ENCODE measurements at places on chromosomes 3 and 15.

DNA sequence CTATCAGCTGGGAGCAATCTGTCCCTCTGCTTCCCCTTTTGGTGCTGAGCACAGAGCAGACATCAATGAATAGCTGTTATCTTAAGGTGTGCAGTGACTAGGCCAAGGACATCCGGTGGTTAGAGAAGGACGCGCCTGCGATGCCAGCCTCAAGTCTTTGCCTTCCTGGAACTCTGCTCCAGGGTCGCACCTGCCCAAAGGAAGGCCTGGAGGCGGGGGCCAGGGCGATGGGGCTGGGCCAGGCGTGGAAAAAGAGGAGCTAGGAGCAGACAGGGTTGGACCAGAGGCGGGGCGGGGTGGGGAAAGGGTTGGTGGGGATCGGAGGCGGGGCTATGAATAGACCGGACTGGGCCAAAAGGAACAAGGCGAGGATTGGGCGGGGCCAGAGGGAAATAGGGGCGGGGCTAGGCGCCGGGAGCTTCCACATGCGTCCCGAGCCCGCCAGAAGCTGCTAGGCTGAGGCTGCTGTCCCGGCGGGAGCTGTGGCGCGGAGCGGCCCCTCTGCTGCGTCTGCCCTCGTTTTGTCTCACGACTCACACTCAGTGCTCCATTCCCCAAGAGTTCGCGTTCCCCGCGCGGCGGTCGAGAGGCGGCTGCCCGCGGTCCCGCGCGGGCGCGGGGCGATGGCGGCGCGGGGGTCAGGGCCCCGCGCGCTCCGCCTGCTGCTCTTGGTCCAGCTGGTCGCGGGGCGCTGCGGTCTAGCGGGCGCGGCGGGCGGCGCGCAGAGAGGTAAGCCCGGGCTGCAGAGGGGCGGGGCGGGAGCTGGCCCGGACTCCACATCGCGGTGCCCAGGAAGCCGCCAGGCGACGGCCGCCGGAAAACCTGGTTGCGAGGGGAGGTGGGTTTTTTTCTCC lies at the start of gene CHRNA5:
Gene CHRNA5, plus strand, starts transcription at position 424 of the 854 bp plus-strand sequence. Its CDS starts 200 bp downstream, at position 624.
- peak; percentile 98 for DNase-seq

DNA sequence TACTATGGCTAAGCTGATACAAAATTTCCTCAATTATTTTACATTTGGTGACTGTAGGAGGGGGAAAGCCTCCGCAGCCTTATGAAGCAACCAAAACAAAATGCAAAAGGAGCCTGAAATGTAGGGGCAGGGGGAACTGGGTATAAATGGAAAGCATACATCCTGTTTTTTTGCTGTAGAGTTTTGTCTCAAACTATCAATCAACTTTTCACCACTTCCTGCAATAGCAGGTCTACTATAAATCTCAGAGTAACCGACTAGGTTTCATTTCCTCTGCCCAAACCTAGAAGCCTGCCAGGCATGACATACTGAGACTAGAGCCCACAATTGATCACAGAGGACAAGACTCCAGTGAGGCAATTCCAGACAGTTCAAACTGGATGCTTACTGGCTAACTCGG lies 91.3 kb downstream of the SHQ1 start:
- no peak for DNase-seq

GRCh38 chr3:46870651-46871050 lies 6.9 kb upstream of the PTH1R start:
- no peak for DNase-seq

DNA sequence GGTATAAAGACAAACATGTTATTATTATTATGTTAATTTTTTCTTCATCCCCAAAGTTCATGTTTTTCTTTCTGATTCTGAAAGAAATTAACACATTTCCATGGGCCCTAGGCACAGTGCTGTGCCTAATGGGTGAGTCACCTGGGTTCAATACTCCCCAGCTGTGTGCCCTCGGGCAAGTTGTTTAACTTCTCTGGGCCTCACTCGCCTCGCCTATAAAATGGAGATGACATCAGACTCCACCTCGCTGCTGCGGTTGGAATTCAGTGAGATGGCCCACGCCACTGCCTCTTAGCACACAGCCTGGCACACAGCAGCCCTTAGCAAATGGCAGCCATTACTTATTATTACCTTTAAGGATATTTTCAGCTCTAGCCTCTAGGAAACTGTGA lies 22.6 kb downstream of the DNASE1L3 start:
- no peak for DNase-seq

DNA sequence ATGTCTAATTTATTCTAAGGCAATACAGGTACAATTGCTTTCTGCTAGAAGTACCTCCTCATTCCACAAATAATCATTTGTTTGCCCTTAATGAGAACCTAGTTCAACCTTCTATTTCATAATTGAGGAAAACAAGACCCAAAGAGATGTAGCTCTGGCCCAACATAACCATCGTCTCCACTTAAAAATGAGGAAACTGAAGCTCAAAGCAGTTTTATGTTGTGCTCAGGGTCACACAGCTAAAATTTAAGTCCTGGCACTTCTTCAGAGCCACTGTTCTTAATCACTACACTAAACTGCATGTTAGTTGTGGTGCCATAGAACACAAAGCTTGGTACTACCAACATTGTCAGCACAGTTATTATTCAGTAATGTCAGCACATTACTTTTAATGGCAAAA lies 108.0 kb downstream of the SERPINI1 start:
- no peak for DNase-seq

DNA sequence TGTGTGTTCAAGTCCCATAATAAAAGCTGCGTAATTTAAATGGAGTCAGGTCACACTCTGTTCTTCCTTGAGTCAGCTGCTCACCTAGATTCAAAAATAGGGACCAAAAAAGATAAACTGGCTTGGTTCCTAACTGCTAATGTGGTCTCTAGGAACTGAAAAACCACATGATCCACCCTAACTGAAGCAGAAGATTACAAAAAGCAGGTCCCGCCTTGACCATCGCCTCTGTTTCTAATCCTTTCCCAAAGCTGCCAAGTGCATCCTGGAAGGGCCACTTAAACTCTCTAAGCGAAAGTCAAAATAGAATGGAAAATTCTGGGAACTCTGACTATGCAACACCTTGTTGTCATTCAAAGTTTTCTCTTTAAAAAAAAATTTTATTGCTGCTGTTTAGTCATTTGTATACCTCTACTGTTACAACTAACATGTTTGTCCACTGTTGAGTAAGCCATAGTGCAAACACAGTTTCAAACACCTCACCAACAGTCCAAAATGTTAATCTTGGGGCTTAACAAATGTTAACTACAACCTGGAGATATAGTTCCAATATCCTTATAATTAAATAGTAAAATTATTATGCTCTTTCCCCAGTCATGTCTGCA lies 88.9 kb upstream of the THBS1 start:
- no peak for DNase-seq

GRCh38 chr3:102163039-102163817 lies 271.6 kb upstream of the ZPLD1 start:
- DNase-seq, result no peak

- DNase-seq, result peak; percentile 60
Measured at GRCh38 chr3:23840521-23840920, 34.8 kb downstream of the UBE2E1 start.

GRCh38 chr3:192545333-192545732 lies 182.0 kb downstream of the FGF12 start:
- DNase-seq, result no peak

GRCh38 chr15:94404733-94405283 lies 173.4 kb downstream of the MCTP2 start:
- no peak for DNase-seq

GRCh38 chr3:42844815-42845214 lies 30.9 kb downstream of the CYP8B1 start:
- DNase-seq, result no peak

DNA sequence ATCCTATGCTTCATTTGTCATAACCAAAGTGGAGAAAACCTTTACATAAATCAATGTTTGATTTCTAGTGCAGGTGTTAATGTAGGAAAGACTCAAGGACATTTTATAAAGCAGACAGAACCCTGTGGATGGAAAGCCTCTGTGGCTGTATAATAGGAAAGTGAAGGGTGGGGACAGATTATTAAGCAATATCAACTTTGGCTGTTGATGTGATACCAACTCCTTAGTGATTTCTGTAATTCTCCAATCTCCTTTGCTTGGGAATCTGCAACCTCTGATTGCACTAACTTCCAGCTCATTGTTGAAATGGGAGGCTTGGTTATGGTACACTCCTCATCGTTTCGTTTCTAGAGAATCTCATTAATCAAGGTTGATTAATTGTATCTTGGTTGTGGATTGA lies 29.3 kb upstream of the ADGRG7 start:
- DNase-seq, result no peak

- DNase-seq, result peak; percentile 76
Measured at GRCh38 chr15:40847223-40847961, 3.5 kb downstream of the SPINT1 start.

GRCh38 chr3:17830788-17831187 lies 88.4 kb upstream of the TBC1D5 start:
- DNase-seq, result no peak

- DNase-seq, result no peak
Measured at GRCh38 chr3:22399566-22399965, 648.6 kb upstream of the ZNF385D start.

GRCh38 chr15:70235347-70235746 lies 137.6 kb upstream of the TLE3 start:
- DNase-seq, result no peak

DNA sequence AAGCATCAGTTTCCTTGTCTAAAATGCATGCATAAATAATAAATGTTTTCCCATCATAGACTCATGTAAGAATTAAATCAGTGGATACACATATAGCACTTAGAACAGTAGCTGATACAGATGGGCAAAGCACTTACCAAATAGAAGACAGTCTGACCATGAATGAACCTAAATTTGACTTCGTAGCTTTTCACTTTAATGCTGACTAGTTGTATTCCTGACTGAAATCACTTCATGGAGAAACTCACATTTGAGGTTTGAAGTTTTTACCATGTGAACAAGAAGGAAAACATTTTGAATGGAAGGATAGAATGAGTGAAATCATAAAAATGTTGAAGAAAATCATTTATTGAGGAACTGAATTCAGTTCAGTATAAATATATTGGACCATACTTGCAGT lies 68.8 kb upstream of the TMCO5A start:
- DNase-seq, result no peak

GRCh38 chr3:132710311-132710710 lies 11.9 kb downstream of the NPHP3 start:
- no peak for DNase-seq

- no peak for DNase-seq
Measured at GRCh38 chr3:177561769-177562392, 364.6 kb upstream of the TBL1XR1 start.

DNA sequence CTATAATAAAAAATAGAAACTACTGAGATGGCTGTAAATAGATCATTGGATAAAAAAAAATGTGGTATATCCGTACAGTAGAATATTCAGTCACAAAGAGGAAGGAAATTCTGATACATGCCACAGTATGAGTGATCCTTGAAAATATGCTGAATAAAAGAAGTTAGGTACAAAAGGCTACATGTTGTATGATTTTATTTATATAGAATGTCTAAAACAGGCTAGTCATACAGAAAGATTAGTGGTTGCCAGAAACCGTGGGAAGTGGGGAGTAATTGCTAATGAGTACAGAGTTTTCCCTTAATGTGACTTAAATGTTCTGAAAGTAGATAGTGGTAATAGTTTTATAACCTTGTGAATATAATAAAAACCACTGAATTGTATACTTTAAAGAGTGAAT lies 24.9 kb upstream of the FAH start:
- DNase-seq, result no peak

GRCh38 chr3:11601446-11602238 lies 42.1 kb downstream of the VGLL4 start:
- DNase-seq, result no peak

DNA sequence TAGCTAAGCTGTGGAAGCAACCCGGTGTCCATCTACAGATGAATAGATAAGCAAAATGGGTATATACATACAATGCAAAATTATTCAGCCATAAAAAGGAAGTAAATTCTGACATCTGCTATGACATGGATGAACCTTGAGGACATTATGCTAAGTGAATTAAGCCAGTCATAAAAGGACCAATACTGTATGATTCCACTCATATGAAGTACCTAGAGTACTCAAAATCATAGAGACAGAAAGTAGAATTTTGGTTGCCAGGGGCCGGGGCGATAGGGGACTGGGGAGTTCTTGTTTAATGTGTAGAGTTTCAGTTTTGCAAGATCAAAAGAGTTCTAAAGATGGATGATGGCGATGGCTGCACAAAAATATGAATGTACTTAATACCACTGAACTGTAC lies 10.3 kb downstream of the EID1 start:
- no peak for DNase-seq

- no peak for DNase-seq
Measured at GRCh38 chr3:195748661-195749060, 27.9 kb downstream of the MUC20 start.

GRCh38 chr3:23159929-23160328 lies 43.2 kb upstream of the UBE2E2 start:
- no peak for DNase-seq

DNA sequence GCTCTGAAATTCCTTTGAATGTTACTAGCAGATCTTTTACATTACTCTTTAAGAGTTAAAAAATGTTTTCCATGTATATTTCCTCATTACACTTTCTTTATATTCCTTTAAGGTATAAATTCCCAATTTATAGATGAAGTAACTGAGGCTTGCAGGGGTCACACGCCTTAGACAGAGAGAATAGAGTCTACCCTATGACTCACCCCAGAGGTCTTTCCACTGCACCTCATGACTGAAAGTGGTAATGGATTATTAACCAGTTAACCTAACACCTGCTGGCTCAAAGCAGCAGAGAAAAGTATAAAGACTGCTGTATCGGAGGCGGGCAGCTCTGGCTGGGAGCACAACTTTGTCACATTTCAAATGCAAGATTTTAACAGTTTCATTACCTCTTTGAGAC lies 37.7 kb downstream of the LDHAL6B start:
- no peak for DNase-seq

DNA sequence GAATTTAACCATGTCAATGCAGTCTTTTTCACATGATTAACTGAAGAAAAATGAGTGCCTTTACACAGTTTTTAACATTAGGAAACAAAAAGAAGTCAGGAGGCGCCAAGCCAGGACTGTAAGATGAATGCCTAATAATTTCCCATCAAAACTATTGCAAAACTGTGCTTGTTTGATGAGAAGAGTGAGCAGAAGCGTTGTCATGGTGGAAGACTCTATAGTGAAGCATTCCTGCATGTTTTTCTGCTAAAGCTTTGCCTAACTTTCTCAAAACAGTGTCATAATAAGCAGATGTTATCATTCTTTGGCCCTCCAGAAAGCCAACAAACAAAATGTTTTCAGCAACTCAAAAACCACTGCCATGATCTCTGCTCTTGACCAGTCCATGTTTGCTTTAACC lies 156.8 kb upstream of the CDIN1 start:
- no peak for DNase-seq
